ENCODE measurements at places on chromosomes 5 and 9. TPM values are rescaled to one million over a fixed set of nuclear protein-coding genes. Genes with fewer than 3 reads are reported as not detected.

DNA sequence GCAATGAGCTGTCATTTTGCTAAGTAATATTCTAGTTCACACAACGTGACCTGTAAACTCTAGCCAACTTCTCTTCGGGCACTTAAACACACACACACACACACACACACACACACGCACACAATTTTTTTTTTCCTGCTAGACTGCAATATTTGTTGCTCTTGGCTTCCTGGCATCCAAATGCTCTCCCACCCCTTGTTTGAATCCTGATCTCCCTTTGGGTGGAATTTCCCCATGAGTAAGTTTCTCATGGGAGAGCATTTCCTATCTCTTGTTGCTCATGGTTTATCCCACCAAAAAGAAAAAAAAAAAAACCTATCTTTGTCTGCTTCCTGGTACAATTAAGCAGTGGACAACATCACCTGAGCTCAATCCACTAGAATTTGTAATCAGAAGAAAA lies 54.7 kb upstream of the TSLP start:
- DNase-seq, result no peak

- DNase-seq, result no peak
Measured at GRCh38 chr5:9188131-9188530, 357.7 kb downstream of the SEMA5A start.

The AK8 gene
- not detected for total RNA-seq

GRCh38 chr9:69877852-69878514 lies 57.4 kb downstream of the CFAP95 start:
- no peak for DNase-seq

DNA sequence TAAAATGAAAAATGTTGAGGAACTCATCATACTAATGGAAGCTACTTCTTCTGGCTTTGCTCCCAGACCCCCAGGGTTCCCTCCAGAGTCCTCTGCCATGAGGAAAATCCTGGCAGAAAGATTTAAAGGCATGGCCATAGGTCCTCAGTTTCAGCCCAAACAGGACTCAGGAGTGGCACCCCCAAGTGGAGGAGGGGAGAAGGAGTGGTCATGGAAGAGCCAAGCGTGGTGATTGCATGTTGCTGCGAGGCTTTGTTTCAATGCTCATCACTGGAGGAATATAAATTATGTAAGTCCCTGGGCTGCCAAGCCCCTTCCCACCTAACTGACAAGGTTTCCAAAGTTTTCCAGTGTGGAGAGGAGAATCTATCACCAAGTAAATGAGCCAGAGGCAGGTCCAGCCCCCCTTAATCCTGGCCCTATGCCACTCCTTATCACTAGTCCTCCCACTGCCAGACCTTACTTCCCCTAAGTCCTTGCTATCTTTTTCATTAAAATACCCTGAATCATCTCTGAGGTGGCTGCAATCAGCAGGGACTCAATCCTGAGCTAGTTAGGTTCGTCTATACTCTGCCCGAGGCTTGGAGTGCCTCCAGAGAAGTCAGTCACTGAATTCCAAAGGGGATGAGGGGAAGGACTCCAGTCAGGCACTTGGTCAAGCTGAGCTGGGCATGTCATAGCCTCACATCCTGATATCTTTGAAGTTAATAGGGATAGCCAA lies 70.7 kb upstream of the TAF1L start:
- no peak for DNase-seq

The IRX2 gene
- not detected for total RNA-seq

GRCh38 chr9:23728736-23729135 lies 97.3 kb downstream of the ELAVL2 start:
- DNase-seq, result no peak

GRCh38 chr9:7210854-7211637 lies 453.3 kb downstream of the KDM4C start:
- DNase-seq, result no peak

DNA sequence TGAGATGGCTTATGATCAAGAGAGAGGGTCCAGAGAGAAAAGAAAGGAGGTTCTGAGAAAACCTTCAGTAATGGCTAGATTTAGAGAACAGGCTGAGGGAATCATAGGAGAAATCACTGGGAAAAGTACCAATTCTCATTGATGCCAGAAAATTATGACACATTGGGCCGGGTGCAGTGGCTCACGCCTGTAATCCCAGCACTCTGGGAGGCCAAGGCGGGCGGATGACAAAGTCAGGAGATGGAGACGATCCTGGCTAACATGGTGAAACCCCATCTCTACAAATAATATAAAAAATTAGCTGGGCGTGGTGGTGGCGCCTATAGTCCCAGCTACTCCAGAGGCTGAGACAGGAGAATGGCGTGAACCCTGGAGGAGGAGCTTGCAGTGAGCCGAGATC lies 29.5 kb upstream of the PLIN2 start:
- DNase-seq, result no peak

The NR2F1 gene
- total RNA-seq, result not detected

The EFNA5 gene
- 0.32 TPM for total RNA-seq

DNA sequence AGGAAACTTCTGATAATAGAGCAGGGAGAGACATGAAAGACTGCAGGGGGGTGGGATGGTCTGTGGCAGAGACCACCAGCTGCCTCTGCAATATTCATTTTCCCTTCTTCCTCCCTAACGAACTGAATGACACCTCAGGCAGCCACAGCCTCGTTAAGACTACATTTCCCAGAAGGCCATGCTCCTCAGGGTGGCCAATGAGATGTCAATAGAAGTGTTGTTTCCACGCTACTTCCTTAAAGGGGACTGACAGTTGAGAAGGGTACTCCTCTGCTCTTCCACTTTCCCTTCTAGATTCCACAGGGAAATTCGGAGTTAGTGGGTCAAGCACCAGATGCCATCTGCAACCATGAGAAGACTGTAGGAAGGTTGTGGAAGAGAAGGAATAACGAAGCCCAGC lies 52.0 kb upstream of the DAPK1 start:
- DNase-seq, result no peak

DNA sequence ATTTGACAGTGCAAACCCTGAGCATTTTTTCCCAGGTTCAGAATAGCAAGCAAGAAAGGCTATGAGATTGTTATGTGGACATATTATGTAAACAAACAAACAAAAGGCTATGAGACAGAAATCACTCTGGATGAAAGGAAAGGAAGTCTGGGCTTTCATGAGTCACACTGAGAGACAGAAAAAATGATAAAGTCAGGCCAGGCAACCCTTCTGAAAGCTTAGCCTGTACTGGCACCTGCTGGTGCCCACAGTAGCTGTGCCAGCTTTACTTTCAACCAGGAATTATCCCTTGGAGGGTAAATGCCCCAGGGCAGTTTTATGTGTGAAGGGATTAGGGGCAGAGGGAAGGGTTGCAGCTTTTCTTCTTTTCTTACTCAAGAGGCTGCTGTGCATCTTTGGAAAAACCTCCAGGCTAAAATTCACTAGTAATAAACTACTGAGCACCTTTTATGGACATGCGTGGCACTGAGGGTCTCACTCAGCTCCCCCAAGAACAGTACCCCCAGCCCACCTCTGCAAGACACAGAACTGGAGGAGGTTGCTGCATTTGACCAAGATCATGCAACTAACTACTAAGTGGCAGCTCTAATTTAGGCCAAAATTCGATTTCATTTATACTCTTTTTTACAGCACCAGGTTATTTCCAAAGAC lies 41.7 kb downstream of the ACTL7B start:
- no peak for DNase-seq

GRCh38 chr5:143284521-143284920 lies 119.0 kb downstream of the NR3C1 start:
- no peak for DNase-seq

DNA sequence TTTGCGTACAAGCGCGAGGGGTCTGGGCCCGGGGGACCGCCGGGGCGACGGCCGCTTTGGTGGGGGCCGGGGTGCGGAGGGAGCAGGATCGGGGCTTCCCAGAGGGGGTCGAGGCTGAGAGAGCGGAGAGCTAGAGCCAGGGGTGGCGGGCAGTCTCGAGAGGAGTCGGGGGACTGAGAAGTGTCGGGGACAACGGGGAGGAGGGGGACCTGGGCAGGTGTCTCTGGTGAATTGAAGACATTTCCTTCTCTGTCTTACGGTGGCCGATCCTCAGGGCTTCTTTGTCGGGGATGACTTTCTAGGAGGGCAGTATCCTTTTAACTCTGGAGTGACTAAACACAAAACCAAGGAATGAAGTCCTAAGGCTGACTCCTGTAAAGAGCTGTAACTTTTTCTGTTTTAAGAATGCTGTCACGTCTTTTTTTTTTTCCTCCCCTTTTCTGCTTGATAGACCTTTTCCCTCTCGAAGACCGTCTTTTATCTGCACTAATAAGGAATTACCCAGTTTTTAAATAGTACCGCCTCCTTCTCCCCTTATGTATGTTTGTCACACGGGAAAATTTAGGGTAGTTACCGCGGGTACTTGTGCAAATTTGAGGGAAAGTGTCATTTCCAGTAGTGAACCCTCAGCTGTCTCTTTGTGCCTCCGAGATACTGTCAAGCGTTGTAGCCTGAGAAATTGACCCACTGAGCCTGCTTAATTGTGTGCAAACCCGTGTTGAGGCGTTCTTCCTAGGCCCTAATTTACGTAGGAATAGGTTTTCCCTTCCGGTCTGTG lies 822 bp downstream of the DENND4C start:
- DNase-seq, result peak; percentile 10

- no peak for DNase-seq
Measured at GRCh38 chr5:28468166-28468565, 1429.8 kb upstream of the CDH9 start.

DNA sequence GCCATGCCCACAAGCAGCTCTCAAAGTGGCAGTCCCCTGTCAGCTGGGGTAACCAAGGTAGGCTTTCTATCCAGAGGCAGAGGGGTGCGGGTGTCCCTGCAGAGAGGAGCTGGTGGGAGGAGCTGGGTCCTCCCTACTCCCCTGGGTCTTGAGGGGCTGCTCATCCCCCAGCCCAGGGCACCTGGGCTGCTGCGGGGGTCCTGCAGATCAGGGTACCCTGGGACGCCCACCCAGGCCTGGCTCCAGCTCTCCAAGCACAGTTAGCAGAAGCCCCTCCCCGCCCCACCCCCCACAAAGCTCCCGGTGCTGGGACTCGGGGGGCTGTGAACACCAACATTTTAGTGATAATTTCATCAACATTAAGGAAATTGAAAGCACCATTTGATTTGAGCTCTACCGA lies 29.8 kb downstream of the VAV2 start:
- DNase-seq, result no peak

- no peak for DNase-seq
Measured at GRCh38 chr5:76084496-76085242, 1.5 kb downstream of the SV2C start.

GRCh38 chr9:136615631-136616306 lies 46.9 kb upstream of the EGFL7 start:
- DNase-seq, result no peak

The FRMD3 gene
- 0.34 TPM for total RNA-seq

The PDZD2 gene
- 0.05 TPM for total RNA-seq

The WNT8A gene
- total RNA-seq, result not detected

- DNase-seq, result no peak
Measured at GRCh38 chr5:55176176-55176818, 3.3 kb upstream of the CDC20B start.

DNA sequence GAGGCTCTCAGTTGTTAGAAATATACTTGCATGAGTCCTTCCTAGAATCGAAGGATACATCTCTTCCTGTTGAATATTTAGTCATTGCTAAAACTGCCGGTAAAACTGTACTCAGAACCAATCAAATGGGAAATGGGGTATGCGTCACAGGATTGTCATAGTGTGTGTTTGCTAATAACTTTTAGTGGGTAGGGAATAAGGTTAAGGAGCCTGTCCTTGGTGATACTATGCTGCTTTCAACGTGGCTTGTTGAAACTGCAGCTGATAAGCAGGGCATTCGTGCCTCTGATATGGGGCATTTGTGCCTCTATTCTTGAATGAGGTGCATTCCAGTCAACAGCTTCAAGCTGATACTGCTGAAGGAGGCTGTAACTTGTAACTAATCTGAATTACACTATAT lies 26.6 kb downstream of the HABP4 start:
- DNase-seq, result no peak

The HTR1A gene
- not detected for total RNA-seq

The ICE1 gene
- total RNA-seq, result 33.9 TPM

The YTHDC2 gene
- 23.9 TPM for total RNA-seq

The SLC45A2 gene
- not detected for total RNA-seq

- no peak for DNase-seq
Measured at GRCh38 chr5:33649549-33650482, 209.1 kb downstream of the TARS1 start.

GRCh38 chr5:158205992-158206391 lies 347.0 kb upstream of the CLINT1 start:
- DNase-seq, result no peak

GRCh38 chr5:100644776-100645175 lies 109.6 kb downstream of the FAM174A start:
- no peak for DNase-seq

The NTRK2 gene
- total RNA-seq, result 1.6 TPM

DNA sequence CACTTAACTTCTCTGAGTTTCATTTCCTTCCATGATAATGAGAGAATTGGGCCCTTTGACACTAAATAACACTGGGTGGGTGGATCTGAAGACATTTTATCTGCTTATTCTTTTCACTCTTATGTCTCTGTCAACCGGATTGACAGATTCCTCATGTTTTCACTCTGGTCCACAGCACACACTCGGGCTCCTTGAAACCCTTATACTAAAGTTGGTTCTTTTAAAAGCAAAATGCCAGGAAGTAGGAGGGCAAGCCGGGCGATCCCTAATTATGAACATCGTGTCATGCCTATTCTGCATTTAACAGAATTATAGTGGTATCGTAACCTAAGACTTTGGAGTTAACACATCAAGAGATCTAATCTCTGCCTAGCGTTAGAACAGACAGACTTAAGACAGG lies 28.2 kb upstream of the CREBRF start:
- DNase-seq, result no peak

GRCh38 chr5:158759283-158759682 lies 340.4 kb downstream of the EBF1 start:
- DNase-seq, result no peak

DNA sequence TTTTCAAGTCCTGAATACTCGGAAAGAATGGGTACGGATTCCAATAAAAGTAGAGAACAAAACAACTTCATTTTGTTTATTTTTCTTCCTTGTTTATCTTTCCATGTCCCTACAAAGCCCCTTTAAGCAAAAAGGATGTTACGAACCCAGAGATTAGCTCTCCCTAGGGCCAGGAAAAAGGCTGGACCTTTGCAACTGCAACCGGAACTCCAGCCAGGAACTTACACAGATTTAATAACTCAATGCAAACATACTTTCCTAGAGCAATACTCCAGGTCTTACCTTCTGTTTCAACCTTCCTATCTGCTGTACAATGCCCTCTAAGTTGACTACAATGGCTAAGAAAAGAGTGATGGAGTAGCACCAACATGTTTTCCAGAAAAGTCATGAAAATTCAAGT lies 7.0 kb downstream of the DENND1A start:
- no peak for DNase-seq

DNA sequence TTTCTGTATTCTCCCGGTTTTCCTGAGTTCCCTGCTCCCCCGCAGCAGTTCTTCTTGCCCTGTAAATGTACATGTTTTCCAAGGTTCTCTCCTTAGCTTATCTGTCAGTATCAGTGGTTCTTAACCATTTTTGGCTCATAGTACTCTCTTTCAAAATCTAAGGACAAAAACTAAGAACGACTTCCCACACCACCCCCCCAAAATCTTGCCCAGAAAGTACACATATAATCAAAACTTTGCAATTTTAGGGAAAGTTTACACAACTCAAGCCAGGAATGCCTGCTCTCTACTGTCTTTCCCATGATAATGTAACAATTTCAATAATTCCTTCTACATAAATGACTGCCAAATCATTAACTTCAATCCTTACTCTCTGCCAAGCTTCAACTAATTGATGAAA lies 4.5 kb downstream of the DCAF12 start:
- no peak for DNase-seq

Measured in activated T-helper 2 cell treated with anti-CD3 and anti-CD28 coated beads, Interferon-gamma antibody, Interleukin-2, Interleukin-4, amounts not matched to agents 10 μg/mL and 5 μg/mL and 100 μg/mL, durations not matched to agents 14 hours and 24 hours and 36 hours (primary cell).